ENCODE measurements at places on chromosomes 12 and 14.

DNA sequence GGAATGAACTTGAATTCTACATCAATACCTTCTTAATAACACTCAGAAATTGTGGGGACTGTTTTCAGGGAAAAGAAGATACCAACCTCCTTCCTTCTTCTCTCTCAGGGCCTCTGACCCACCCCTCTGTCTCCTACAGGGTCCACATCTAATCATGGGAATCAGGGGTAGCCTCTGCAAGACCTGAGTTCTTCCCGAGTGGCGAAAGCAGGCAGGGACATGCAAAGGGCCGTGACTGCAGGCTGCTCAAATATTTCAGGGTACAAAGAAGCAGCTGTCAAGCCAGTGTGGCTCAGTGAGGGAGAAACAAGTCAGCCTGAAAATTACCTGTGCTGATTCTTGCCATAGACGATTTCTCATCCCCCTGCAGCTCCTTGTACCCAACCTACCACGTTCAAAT is 123.1 kb upstream of the PARP11 start:
- no peak for DNase-seq

DNA sequence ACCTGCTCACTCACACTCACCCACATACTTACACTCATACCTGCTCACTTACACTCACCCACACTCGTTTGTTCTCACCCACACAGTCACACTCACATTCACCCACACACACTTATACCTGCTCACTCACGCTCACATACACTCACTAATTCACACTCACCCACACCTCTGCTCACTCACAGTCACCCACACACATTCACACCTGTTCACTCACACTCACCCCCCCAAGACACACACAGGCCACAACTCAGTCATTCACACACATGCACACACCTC is 436.2 kb downstream of the BCL11B start:
- DNase-seq: no peak

GRCh38 chr14:69657950-69658355 is 46.6 kb downstream of the SUSD6 start:
- DNase-seq: no peak

GRCh38 chr12:57435293-57435692 is 709 bp downstream of the INHBC start:
- no peak for DNase-seq

GRCh38 chr14:87908550-87908949 is 84.4 kb downstream of the GALC start:
- no peak for DNase-seq

DNA sequence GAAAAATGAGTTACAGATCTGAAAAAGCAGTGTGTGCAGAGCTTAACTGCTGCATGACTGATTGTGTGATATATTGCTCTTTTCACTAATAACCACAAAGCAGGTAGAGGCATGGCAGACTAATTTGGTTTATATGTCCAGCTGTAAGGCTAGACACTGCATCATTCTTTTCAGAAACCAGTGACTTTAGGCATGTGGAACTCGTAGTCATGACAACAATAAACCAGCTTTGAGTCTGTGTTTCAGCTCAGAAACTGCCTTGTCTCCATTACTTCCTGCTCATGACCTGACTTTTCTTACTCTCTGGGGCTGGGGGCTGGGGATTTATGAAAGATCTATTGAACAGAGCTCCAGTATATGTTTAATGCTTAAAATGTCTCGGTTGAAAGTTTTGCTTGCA is 146.8 kb upstream of the LRIG3 start:
- DNase-seq: no peak

- DNase-seq: peak; percentile 91
These were observed 46.0 kb downstream of the SH2B3 start for GRCh38 chr12:111451649-111452129.

GRCh38 chr12:120956579-120957300 is 21.6 kb upstream of the HNF1A start:
- no peak for DNase-seq

DNA sequence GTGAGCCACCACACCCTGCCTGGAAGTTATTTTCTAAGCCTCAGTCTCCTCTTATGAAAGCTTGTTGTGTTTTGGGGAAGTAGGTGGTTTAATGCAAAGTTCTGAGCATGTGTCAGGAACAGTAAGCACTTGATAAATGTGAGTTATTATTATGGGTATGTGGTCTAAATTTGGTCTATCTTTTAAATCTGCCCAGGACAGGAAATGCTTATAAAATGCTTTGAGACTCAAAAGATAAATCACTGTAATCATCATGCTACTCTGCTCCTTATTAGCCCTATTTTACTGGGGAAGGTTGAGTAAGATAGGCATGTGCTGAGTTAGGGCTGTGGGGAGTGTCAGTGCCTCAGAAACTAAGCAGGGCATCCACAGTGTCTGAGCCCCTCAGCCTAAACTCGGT is 13.1 kb upstream of the SRSF5 start:
- DNase-seq: no peak

DNA sequence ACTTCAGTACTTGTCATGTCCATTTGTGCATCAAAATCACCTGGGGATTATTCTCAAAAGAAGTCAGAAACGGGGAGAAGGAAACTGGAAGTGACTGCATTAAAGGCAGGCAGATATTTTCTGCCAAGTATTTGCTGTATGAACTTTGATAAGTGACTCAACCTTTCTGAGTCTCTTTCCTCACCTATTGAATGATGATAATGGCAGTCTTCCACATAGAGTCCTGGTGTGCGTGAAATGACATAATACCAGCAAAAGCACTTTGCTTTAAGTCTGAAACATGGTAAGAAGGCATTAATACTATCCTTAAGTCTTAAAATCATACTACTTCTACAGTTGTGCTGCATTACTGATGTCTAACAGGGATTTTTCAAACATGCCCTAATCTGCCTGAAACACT is 278.5 kb downstream of the ADAMTS20 start:
- no peak for DNase-seq

GRCh38 chr14:105738638-105739037 is 212.3 kb downstream of the TMEM121 start:
- DNase-seq: no peak

DNA sequence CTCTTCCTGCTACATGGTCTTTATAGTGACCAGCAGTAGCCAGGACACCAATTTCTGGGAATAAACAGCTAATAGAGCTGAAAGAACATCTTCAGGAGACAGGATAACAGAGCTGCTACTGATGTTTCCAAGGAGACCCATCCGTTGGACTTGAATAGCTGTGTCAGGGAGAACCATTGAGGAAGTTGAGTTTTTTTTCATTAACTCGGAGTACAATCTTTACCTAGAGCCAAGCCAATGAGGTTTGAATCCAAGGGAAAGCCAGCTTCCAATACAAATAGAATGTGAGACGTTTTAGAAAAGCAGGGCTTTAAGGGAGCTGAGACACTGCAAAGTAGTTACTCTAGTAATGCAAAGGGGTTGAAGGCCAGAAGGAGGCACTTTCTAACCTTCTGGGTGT is 136.1 kb upstream of the FRMD6 start:
- peak; percentile 31 for DNase-seq

GRCh38 chr12:31119192-31119802 is 45.6 kb downstream of the DDX11 start:
- DNase-seq: no peak

DNA sequence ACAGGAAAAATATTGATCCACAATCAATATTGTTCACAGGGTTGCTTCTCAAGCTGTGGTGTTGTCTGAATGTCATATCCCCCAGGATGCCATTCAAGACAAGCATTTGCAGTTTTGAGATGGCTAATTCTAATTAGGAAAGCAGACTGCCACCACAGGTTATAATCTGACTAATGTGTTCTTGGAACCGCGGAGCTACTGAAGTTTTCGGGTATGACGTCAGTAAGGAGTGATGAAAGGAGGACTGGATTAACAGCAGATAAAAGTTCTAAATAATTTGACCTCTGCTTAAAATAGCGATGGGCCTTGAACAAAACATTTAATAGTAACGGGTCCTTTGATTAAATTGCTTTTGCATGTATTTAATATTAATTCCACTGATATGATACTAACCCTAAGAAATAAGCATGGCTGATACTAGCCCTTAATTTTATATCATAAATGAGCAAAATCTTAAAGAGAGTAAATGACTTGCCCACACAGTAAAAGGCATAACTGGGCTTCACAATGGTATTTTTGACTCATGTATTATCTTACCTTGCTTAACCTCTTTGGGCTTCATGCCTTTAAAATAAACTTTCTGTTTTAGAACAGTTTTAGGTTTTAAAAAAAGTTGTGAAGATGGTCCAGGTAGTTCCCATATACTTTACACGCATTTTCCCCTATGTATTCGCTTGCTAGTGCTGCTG is 50.3 kb downstream of the TSHR start:
- DNase-seq: no peak

DNA sequence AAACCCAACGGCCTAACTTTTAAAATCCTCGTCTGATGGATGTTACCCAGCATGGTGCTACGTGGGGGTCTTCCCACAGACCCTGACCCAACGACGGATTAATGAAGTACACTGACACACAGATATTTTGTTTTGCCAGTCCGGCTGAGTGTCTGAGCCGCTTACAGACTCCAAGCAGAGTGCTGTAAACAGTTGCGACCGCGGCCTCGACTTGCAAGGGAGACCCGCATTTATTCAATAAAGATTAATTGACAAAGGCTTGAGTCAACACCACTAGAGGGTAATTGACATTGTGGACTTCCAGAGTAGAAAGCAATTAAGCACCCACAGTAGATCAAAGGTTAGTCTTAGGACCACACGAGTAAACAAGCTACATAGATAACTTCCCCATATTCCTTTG is 1042.4 kb downstream of the AACS start:
- DNase-seq: no peak

GRCh38 chr12:116600959-116601918 is 42.1 kb downstream of the MAP1LC3B2 start:
- DNase-seq: no peak
